ENCODE measurements at places on chromosomes 12 and 14.

DNA sequence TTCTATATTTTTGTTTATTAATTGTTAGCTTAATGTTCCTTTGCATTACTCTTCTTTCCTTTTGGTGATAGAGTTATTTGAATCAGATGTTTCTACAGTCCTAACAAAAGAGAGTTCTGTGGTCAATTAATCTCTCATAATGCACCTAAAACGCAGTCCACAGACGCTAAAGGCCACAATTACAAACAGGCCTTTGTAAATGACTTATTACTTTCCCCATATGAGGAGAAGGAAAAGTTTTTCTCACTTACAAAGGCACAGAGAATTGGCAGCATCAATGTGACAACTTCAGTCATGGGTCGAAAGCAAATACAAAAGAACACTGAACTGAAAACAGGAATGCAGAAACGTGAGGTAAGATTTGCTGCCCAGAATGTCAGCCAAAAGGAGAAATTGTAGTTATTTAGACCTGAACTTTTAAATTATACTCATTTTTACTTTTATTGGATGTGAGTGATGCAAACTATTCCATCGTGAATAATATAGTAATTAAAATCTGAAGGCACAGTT lies 142.0 kb upstream of the SYT10 start:
- no peak for DNase-seq

DNA sequence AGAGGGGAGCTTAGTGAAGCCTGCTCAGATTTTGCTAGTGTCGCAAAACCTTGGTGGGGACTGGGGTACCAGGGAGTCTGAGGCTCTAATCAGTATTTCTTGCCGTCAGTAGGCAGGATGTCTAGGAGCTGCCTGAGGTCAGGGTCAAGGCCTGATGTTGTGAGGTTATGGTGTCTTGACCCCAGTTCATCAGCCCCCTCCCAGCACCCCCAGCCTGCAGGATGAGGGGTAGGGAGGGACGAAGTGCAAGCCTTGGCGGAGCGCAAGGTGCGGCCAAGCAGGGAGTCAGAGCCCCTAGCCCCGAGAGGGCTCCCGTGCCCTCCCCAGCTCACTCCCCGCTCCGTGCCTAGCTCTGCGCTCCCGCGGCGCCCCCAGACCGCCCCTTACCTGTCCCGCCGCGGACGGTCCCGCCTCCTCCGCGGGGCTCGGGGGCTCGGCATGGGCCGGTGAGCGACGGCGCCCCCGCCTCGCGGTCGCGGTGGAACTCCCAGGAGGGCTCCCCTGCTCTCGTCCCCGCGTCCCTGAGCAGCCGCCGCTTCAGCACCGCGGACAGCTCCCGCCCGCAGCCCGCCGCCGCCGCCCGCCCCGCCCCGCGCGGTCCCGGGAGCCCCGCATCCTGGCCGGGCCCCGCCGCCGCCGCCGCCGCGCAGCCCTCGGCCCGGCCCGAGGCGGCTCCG lies 347 bp downstream of the SYNDIG1L start:
- DNase-seq = peak; percentile 40

DNA sequence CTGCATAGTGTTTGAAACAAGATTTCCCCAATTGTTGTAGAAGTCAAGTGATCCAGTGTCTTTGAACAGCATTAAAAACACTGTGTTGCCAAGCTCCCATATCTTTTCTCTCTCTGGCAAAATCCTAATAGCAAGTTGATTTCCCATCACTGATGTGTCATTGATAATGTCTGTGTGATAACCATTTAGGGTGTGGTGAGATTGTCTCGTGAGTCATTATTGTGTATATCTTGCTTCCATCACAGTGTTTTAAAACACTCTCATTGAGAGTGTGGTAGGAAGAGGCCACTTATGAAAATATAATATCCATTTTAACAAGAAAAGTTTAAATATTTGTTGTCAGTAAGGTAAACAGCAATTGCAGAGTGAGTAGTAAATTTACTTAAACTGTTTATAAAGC lies 74.7 kb downstream of the PRORP start:
- no peak for DNase-seq

- DNase-seq = no peak
Measured at GRCh38 chr14:24692382-24693352, 58.7 kb upstream of the GZMB start.

DNA sequence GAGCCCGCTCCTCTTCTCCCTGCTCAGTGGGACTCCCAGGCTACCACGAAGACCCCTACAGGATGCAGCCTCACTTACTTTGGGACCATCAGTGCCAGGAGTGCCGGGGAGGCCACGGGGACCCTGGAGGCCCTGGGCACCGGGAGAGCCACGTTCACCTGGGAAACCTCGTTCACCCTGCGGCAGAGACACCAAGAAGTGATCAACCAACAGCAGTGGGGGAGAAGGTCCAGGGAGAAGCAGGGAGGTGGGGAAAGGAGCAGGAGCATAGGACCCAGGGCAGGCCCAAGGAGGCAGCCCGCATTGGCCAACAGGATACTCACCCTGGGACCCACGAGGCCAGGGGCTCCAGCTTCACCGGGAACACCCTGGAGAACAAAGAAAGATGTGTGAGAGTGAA lies 19.4 kb downstream of the TMEM106C start:
- DNase-seq = no peak

DNA sequence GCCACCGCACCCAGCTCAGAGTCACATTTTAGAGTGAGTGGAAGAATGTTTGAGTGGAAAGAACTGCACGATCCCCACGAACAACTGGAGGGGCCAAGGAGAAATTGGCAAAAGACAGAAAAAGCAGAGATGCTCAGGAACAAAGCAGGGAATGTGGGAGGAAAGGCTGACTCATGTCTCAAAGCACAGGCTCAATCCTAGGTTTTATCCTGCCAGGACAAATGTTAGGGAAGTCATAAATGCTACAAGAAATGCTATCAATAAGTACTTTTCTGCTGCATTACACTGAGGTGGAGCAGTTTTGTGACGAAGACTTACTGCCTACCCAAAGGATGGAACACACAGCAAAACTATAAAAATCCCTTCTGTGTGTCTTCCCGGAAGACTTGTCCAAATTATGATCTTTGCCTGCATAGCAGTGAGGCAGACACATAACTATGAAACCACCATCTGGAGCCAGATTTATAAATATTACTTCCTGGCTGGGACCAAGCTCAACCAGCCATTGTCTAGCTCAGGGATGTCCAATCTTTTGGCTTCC lies 26.7 kb downstream of the NIN start:
- no peak for DNase-seq

DNA sequence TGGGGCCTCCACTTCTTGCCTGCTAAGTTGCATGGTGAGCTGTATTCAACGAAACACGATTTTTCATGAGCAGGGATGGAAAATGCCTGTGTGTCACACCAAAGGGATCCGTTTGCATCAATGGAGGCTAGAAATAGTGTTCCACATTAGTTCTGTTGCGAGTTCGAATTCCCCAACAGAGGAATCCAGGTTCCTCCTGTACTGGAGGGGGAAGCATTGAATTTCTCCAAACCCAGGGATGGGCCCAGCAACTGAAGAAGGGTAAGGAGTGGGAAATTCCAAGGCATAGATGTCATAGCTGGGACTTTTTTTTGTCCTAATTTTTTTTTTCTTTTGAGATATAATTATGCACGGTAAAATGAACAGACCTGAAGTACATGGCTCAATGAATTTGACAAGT lies 336.2 kb downstream of the DPF3 start:
- no peak for DNase-seq

GRCh38 chr12:25767606-25768005 lies 190.9 kb upstream of the RASSF8 start:
- no peak for DNase-seq

- no peak for DNase-seq
Measured at GRCh38 chr14:72779679-72780078, 114.2 kb downstream of the DPF3 start.

GRCh38 chr14:71011479-71011878 lies 104.2 kb downstream of the PCNX1 start:
- DNase-seq = no peak

DNA sequence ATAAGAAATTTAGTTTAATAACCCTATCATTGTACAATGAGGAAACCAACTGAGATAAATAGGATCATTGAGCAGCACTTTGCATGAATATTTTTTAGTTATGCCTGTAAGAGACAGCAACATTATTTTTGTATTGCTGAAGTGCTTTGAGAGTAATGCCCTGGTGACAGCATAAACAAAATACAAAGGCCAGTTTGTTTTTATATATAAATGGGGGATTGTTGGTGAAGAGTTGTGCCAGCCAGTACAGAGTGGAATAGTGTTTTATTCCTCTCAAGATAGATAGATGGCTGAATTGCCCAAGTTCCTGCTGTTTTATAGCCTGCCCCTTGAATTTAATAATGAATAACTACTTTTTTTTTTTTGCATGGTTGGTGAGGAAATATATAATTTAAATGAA lies 101.8 kb downstream of the CNTN1 start:
- no peak for DNase-seq

GRCh38 chr14:63725786-63726460 lies 1.9 kb downstream of the SGPP1 start:
- no peak for DNase-seq

- DNase-seq = peak; percentile 50
Measured at GRCh38 chr14:51652168-51653078, 713 bp downstream of the FRMD6 start.

- DNase-seq = no peak
Measured at GRCh38 chr12:77116277-77116676, 50.9 kb upstream of the E2F7 start.

DNA sequence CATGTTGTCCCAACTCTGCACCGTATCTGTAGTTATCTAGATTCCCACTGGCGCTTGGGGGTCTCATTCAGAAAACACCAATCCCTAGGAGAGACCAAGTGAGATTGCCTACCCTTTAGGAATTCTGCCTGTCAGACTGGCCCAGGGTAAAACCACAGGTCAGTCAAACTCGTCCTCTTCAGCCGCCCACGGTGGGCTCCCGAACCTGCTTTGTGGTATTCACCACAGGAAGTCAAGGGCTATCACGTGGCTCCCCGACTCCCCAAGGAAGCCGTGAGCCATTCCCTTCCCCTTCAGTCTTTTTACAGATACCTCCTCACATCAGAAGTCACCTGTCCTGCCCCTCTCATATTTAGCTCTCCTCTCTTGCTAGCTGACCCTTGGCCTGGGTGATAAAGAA lies 159.9 kb downstream of the EGLN3 start:
- DNase-seq = no peak

DNA sequence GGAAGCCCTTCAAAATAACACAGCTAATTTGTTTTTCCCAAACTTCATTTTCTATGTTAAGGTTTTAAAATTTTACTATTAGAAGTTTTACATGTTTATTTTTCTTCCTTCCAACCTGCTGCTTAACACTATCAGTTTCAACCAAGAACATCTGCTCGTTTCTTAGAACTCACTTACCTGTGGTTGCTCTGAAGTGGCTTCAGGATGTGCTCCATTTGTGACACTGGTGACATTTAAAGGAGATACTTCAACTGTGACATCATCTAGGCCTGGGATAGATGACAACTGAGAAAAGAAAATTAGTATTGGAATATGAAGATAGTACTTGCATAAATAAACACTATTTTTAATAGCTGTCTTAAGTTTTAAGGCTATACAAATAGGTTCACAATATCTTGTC lies 17.9 kb downstream of the WASHC3 start:
- DNase-seq = no peak

Data from activated naive CD4-positive, alpha-beta T cell (primary cell).